ENCODE measurements at places on chromosomes 12 and 14. TPM values are rescaled to one million over a fixed set of nuclear protein-coding genes. Genes with fewer than 3 reads are reported as not detected.

Gene ATL1
- total RNA-seq = 44.0 TPM

- DNase-seq = no peak
Observed at GRCh38 chr14:99724939-99725773, 41.1 kb downstream of the CYP46A1 start.

DNA sequence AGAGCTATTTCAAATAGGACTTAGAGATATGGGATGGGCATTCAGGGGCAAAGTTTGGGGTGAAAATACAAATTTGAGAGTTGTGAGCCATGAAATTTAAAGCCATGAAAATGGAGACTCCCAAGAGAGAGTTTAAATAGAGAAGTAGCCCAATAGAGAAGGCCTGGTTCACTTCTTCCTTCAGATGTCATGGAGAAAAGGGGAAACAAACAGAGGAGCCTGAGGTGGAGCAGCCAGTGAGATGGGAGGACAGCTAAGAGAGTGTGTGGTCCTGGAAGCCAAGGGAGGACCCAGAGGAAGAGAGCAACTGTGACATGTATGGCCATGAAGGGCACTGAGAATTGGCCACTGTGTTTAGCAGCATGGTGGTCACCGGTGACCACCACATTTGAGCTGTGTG, 12.3 kb upstream of the DYNLL1 start:
- no peak for DNase-seq

DNA sequence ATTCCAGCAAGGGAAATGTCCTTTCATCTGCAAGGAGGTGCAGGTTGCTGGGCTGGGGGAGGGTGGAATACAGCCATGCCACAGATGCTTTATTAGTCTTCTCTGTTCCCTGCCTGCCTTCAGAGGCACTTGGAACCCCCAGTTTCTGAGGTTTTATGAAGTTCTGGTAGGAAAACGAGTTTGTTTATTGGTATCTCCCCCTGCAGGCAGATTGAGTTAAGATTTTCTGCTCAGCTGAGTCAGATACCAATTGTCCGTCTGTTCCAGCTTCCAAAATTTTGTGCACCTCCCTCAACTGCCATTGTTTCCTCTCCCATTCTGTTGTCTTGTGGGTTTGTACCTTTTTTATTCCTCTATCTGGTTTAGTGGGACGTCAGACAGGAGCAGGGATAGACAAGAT, 155.6 kb downstream of the ETV6 start:
- DNase-seq = no peak

- no peak for DNase-seq
Observed at GRCh38 chr14:22320362-22320750, 268.7 kb downstream of the DAD1 start.

All from glutamatergic neuron (in vitro differentiated cells).